ENCODE measurements at places on chromosomes 11 and 22. TPM values are rescaled to one million over a fixed set of nuclear protein-coding genes. Genes with fewer than 3 reads are reported as not detected.
A peak's percentile ranks its signal among the peaks of the same experiment; 100 is the strongest.

Gene GGA1
- total RNA-seq = 69.3 TPM

Gene ACR
- total RNA-seq = not detected

Gene RAPSN
- total RNA-seq = 1.7 TPM

Gene ABCG4
- total RNA-seq = not detected

Gene CHRM4
- 6.1 TPM for total RNA-seq

Gene OR51I1
- not detected for total RNA-seq

Gene SIK3
- total RNA-seq = 41.9 TPM

Gene ZP1
- total RNA-seq = not detected

Gene C11orf21
- total RNA-seq = 24.6 TPM

Gene PRODH
- total RNA-seq = 1.1 TPM

DNA sequence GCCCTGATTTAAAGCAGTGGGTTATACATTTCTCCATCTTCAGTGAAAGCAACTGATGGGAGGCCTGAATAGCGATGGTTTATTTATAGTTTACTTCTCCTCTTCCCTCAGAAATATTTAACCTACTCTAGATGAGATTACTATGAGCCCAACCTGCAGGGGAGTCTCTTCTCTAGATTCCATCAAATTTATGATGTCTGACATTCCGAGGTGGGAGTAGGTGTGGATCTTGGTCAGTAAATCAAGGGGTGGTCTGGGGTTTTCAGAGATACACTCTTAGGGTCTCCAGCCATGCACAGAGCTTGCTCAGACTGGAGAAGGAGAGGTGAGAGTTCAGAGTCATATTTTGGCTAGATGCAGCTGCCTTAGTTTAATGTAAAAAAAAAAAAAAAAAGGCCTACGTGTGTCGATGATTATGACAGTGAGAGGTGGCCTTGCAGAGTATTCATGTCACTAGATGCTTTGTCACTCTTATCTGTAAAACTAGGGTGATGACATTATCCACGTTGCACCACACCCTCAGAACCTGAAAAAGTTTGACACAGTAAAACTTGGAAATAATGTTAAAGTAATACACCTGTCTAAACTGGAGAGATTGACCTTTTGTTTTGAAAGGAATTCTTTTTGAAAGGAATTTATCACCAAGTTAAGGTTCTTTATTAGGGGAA lies 81.2 kb downstream of the EXT2 start:
- ATAC-seq = no peak

GRCh38 chr11:15636521-15637089 lies 521.9 kb downstream of the INSC start:
- no peak for ATAC-seq

DNA sequence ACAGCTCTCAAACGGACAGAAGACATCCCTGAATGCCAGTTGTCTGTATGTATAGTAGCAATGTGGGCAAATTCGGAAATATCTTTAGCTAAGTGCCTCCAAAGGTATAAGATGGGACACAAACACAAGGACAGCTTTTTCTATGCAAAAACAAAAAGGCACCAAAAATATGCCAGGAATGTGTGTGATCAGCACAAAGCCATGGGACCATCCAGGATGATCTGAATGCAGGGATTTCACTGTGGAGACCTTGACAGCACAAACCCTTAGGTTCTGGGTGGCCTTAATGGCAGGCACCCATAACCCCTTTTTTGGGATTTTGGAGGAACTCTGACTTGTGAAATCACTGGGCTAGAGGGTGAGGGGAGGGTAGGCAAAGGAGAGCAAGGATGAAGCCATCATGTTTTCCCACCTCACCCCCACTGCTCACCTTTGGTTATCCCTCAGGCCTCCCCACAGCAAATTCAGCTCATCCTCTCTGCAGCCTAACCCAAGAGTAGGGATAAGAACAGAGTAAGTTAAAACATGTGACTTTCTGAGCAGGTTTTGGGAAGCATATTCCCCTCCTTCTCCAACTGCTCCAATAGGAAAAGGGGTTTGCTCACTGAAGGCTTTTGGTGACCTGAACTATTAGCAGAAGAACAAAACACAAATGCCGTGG lies 154.6 kb downstream of the SNX19 start:
- no peak for ATAC-seq

DNA sequence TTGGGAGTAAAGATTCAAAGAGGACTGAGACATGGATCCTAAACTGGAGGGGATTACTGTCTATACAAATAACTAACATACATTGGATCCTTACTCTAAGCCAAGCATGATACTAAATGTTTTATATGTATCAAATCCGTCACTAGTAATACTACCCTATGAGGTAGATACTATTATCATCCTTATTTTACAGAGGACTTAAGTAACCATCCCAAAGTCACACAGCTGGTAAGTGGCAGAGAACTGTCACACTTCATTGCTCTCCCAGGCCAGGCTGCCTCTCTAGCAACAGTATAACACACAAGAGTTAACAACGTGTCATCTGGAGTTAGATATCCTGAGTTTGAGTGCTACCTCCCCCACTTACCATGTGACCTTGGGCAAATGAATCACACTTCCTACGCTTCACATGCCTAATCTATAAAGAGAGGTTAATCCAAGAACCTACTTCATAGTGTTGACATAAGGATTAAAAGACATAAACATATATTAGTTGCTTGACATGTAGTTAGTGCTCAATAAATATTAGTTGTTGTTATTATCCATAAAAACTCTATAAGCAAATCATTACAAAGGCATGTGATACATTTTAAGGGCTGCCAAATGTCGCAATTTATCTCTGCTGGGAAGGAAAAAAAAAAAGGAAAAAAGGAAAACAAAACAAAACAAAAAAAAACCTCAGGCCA lies 33.8 kb upstream of the SPON1 start:
- ATAC-seq = peak; percentile 52

- ATAC-seq = no peak
These were observed 2.1 kb downstream of the KDM4D start for GRCh38 chr11:94975599-94975998.

- no peak for ATAC-seq
These were observed 113.0 kb upstream of the MTMR2 start for GRCh38 chr11:96036863-96037262.

- no peak for ATAC-seq
These were observed 614 bp downstream of the SELENOM start for GRCh38 chr22:31106731-31107177.

- ATAC-seq = peak; percentile 28
These were observed 40.4 kb upstream of the ETS1 start for GRCh38 chr11:128627666-128628324.

DNA sequence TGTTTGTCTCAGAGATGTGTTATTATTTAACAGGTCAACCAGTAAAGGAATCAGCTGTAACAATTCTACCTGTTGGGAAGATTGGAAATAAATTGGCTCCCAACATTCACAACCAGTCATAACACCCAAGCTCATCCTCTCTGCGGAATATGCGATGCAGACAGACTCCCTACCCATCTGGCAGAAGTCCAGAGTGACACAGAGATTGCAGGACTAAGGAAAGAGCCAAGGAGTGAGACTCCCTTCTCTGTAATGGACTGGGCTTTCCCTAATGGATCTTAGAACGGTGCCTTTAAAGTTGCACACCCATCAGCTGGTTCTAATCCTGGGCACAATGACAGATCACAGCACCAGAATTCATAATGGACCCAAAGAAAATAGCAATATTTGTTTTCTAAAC lies 27.8 kb upstream of the UBASH3B start:
- ATAC-seq = no peak

- no peak for ATAC-seq
These were observed 351.8 kb downstream of the CASP12 start for GRCh38 chr11:104546501-104546900.

- peak; percentile 34 for ATAC-seq
These were observed 282 bp downstream of the PC start for GRCh38 chr11:66957971-66958231.

GRCh38 chr11:95562196-95562921 lies 227.2 kb downstream of the FAM76B start:
- ATAC-seq = no peak

DNA sequence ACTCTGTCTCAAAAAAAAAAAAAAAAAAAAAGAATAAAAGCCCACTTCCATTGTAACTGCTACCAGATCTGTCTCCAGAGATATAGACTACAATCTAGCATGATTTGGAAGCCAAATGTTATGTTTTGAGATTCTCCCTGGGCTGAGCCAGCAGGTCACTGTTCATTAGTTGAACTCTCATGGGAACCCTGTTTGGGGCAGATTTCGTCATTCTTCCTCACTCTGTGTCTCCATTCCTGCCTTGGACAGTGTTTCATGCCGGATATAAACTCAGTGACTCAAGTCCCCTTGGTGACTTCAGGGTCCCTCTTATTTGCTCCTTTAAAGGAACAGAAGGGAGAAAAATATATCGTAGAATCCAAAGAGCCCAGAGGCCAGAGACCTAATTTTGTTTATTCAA lies 378.1 kb downstream of the LARGE1 start:
- ATAC-seq = no peak

DNA sequence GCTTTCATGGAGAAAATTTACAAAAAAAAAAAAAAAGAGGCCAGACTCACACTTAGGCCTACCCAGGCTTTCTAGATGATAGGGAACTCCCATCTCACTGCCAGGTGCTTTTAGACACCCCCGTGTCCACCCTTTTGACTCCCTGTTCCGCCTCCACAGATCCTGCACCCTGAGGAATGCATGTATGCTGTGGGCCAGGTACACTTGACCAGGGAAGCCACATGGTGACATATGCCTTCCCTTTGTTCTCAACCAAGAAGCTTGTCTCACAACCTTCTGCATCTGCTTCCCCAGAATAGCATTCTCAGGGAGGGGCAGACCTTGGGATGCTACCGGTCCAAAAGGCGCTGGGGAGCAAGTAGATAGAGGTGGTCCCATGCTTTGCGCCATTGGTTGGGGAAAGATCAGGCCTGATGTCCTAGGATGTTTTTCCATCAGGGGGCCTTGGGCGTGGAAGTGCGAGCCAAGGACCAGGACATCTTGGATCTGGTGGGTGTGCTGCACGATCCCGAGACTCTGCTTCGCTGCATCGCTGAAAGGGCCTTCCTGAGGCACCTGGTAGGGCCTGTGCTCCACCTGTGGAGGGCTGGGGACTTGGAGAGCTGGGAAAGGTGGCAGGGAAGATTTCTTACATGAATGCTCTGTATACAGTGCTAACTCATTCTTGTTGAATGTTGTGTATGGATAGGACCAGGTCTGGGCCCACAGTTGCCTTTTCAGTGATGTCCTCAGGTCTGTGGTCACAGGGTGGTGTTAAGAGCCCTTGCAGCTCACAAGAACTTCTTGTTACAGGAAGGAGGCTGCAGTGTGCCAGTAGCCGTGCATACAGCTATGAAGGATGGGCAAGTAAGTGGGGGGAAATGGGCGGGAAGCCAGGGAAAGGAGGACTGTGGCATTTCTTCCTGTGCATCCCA lies 7.5 kb downstream of the HMBS start:
- ATAC-seq = no peak

Measured in activated T-helper 17 cell treated with anti-CD3 and anti-CD28 coated beads, Interleukin-2, amount 50 U/mL, for 72 hours (primary cell).